ENCODE measurements at places on chromosomes 16 and 17.

- no peak for DNase-seq
These were observed 9.9 kb downstream of the CENPX start for GRCh38 chr17:82012640-82013295.

- DNase-seq: no peak
These were observed 37.6 kb downstream of the PGS1 start for GRCh38 chr17:78415821-78416711.

DNA sequence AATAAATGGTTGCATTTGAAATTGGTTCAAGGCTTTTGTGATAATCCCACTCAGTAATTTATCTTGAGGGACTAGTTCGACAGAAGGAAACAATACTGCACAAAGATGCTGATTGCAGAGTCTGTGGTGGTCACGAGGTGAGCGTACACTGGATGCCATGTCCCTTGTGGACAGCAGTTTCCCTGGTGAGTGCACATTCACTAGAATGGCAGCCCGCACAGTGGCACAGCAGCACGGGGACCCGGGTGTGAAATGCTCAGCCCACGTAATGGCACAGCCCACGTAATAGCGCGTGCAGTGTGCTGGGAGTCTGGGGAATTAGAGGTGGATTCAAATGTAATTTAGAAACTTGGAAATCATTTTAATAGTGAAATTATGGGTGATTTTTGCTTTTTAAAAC is 154.0 kb downstream of the LGALS9B start:
- no peak for DNase-seq

DNA sequence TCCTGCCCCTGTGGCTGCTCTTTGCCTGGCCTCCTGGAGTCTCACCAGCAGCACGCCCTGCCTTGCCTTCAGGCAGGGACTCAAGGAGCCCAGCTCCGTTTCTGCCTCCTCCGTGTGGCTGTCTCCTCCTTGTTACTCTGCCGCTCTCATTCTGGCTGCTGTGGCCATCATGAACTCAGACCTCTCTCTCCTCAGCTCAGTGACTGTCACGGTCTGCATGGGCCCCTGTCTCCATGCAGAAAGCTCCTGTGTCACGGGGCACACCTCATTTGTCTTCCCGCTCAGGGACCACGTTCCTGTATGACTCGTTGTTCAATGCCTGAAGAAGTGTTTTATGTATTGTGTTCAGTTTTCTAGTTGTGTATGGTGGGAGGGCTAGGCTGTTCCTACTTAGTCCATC is 25.3 kb downstream of the RPTOR start:
- DNase-seq: no peak

GRCh38 chr17:17129466-17129865 is 76.7 kb downstream of the PLD6 start:
- peak; percentile 61 for DNase-seq

- DNase-seq: no peak
These were observed 390.9 kb downstream of the TMEM114 start for GRCh38 chr16:8199390-8199789.

DNA sequence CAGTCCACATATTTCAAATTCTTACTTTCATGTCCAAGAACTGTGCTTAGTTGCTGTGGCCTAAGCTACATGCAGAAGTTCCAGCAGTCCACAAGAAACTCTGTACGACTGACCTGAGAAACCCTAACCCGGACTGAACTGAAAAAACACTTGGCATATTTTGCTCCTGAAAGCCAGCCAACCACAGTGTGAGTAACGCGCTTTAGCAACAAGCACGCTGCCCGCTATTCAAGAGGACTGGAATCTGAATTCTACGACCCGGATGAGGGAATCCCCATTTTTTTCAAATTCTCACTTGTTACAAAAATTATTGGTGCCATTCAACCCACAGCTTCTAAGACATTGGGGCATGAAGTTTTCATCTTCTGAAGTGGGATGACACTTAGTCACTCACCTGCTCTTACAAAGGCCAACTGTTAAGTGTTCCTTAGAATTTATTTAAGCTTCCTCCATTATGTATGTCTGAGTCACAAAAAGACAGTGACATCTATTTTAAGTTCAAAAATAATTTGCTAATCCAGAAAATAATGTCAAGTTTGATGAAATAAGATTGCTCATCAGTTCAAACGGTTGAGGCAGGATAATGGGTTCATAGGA is 78.7 kb downstream of the CDYL2 start:
- no peak for DNase-seq

DNA sequence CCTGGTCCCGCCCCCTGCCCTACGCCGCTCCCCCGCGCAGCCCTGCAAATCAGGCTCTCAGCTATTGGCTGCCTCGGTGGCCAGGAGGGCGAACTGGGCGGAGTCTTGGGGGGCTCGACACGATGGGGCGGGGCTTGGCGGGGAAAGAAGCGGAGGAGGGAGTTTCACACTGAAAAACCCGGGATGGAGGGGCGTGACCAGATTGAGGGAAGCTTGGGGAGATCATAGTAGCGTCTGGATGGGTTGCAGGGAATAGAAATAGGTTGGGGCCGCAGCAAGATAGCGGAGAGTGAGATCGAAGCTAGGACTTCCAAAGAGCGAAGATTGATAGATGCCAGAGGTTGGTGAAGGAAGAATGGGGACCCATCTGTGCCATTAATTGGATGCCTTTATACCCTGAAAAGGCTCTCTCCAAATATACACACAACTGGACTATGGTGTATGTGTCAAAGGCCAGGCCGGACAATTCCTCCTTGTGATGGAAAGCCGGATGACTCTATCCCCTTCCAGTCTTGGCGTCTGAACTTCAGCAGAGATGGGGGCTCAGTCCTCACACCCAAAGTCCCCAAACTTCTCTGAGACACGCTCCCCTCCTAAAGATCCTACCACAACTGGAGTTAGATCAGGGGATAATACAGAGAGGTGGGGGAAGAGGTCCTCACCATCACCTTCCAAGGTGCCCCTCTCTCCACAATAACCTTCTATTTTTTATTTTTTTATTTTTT is 376 bp upstream of the STAC2 start:
- peak; percentile 81 for DNase-seq

- DNase-seq: no peak
These were observed 54.8 kb upstream of the CRISPLD2 start for GRCh38 chr16:84764970-84765369.

- no peak for DNase-seq
These were observed 54.7 kb downstream of the HS3ST2 start for GRCh38 chr16:22868593-22869224.

DNA sequence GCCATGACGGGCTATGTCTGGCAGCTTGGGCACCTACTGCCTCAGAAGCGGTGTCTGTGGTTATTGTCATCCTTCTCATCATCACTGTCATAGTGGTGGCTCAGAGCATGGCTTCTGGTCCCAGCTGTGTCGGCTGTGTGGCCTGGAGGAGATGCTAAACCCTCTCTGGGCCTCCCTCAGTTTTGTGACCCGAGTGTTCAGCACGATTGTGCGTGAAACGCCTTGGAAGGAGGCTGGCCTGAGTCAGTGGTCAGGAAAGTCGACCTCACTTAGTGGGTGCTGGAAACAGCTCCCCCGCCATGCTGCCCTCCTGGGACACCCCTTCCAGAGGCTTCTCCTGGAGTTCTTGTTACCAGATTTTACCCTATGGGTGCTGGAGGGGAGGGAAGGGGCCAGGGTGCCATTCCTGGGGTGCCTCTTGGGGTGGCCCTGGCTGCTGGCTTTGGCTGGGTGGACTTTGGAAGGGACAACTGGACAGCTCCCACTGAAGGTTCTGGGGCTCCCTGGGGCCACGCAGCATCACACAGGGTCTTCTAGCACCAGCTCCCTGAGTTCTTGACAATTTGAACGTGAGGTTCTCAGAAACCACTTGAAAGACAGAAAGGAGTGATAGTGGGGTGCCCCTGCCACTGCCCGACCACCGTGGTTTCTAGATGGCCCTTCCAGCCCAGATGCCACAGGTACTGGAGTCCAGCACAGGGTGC is 226.5 kb upstream of the GSE1 start:
- DNase-seq: no peak

GRCh38 chr17:6355196-6355595 is 79.7 kb downstream of the AIPL1 start:
- DNase-seq: no peak

DNA sequence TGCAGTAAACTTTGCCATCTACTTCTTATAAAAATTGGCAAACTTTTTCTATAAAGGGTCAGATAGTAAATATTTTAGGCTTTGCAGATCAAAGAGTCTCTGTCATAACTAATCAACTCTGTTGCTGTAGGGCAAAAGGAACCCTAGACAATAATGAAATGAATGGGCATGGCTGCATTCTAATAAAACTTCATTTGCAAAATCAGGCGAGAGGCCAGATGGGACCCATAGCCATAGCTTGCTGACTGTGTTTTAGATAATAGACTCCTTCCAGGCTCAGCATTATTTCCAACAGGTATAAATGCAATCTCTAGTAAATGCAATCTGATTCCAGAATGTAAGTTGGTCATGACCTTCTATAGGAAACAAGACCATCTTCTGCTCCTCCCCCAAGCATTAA is 490.7 kb downstream of the TOX3 start:
- DNase-seq: no peak

GRCh38 chr16:56042416-56042815 is 148.9 kb upstream of the GNAO1 start:
- DNase-seq: no peak
